HepG2 (cell line): ENCODE measurements at places on chromosomes 4 and X. TPM values are rescaled to one million over a fixed set of nuclear protein-coding genes. Genes with fewer than 3 reads are reported as not detected.

PNMA6F gene
- not detected in 2 replicates for total RNA-seq

EREG gene
- total RNA-seq = 0.13 TPM in 1 of 2 replicates, not detected in the other

SMIM43 gene
- total RNA-seq = not detected in 2 replicates

DKK2 gene
- not detected in 2 replicates for total RNA-seq

LRIT3 gene
- total RNA-seq = not detected in 2 replicates

CLDN2 gene
- total RNA-seq = 1.1 and 1.5 TPM in 2 replicates

CLGN gene
- 10.0 and 17.0 TPM in 2 replicates for total RNA-seq

CCKAR gene
- total RNA-seq = not detected in 2 replicates

CPZ gene
- 0.38 and 0.58 TPM in 2 replicates for total RNA-seq

DOK7 gene
- 0.07 TPM in 1 of 2 replicates, not detected in the other for total RNA-seq

ZRSR2 gene
- 3.6 and 4.9 TPM in 2 replicates for total RNA-seq

PDZD4 gene
- total RNA-seq = not detected in 2 replicates

CDS1 gene
- 2.1 TPM in 2 replicates for total RNA-seq

SPON2 gene
- 12.5 and 17.4 TPM in 2 replicates for total RNA-seq

MTCP1 gene
- total RNA-seq = 13.6 and 18.9 TPM in 2 replicates

EIF4E gene
- total RNA-seq = 194 and 288 TPM in 2 replicates

MED12 gene
- 15.0 and 16.0 TPM in 2 replicates for total RNA-seq

TIGD2 gene
- total RNA-seq = 15.5 and 16.7 TPM in 2 replicates

RADX gene
- 2.6 and 2.7 TPM in 2 replicates for total RNA-seq

LRRC66 gene
- not detected in 2 replicates for total RNA-seq

DBET gene
- total RNA-seq = not detected in 2 replicates

GPRASP3 gene
- total RNA-seq = 1.4 and 2.1 TPM in 2 replicates

CNGA1 gene
- total RNA-seq = 0.22 TPM in 1 of 2 replicates, not detected in the other

PRR32 gene
- not detected in 2 replicates for total RNA-seq

MPP1 gene
- total RNA-seq = 8.1 and 9.4 TPM in 2 replicates
